Mucosa of descending colon (tissue), 3 donors: ENCODE measurements at places on chromosomes 3 and 15. TPM values are rescaled to one million over a fixed set of nuclear protein-coding genes. Genes with fewer than 3 reads are reported as not detected.
A peak's percentile ranks its signal among the peaks of the same experiment; 100 is the strongest.

Gene CLASP2
- 33.6 TPM for total RNA-seq

GRCh38 chr3:4980229-4981203 lies 1.3 kb downstream of the BHLHE40 start:
- peak; percentile 92 for DNase-seq

DNA sequence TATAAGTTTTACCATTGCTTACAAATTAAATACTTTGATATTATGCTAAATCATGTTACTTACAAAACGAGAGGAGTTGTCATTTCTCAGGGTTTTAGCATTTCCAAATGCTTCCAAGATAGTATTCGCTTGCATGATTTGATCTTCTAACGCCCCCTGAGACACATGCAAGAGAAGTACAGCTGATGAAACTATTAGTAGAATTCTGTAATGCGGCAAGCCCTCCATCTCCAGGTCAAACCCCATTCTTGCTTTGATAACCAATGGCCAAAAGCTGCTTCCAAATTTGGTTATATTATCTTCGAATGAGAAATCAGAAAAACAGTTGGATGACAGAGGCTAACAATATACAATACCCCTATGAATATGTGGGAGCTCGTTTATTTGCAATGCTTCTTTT lies 14.7 kb downstream of the MYH15 start:
- DNase-seq, result no peak

- no peak for DNase-seq
Observed at GRCh38 chr3:20340324-20340928, 154.4 kb upstream of the SGO1 start.

- no peak for DNase-seq
Observed at GRCh38 chr15:57284535-57284934, 91.8 kb upstream of the CGNL1 start.

Gene THPO
- total RNA-seq, result not detected

Gene SSUH2
- total RNA-seq, result 3.7 TPM

DNA sequence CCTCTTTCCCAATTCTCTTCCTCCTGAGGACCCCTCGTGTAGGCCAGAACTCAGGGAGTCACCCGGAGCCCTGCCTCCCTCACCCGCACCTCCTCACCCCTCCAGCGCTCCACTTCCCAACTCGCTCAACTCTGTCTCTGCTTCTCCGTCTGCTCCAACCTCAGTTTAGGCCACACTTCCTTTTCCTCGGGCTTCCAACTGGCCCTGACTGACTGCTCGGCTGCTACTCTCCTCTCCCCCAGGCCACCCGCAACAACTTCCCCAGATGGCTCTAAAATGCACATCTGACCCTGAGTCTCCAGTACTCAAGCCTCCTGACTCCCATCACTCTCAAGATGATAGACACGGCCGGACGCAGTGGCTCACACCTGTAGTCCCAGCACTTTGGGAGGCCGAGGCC lies 23.6 kb downstream of the TMEM44 start:
- DNase-seq, result no peak

DNA sequence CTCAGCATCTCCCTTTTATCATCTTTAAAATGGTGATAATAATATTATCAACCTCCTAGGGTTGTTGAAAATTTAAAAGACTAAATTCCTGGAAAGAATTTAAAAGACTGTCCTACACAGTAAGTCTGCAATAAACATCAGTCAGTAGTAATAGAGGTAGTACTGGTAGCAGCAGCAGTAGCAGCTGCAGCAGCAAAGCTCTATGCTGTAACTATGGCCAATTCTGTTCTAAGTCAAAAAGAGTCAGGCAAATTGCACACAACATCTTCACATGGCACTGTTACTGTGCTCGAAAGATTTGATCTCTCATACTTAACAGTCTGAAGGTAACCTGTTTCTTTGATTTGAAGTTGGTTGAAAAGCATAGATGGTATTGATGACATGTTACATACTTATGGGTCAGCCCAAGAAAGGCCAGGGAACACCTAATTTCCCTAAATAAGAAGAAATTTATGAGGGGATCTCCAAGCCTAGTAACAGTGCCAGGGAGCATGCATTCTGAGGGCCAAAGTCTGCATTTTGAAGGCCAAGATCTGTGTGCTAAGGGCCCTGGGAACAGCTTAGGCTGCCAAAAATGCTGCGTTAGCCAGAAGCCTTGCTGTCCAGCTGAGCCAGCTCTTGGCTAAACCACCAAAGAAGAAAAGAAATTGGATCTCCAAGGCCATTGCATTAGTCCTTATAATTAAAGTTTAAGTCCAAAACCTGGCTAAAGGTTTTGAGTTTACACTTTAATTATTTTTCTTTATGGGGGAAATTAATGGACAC lies 68.2 kb downstream of the SIDT1 start:
- no peak for DNase-seq

Gene CPNE4
- 0.96 TPM for total RNA-seq

Gene SPTSSB
- total RNA-seq, result 0.66 TPM
